NB4 (cell line): ENCODE measurements at places on chromosomes 13 and 19.
A peak's percentile ranks its signal among the peaks of the same experiment; 100 is the strongest.

- peak; percentile 58 for DNase-seq
Observed at GRCh38 chr13:50845211-50845610, 1.7 kb upstream of the DLEU7 start.

- no peak for DNase-seq
Observed at GRCh38 chr13:99845161-99845874, 126.2 kb downstream of the ZIC5 start.

GRCh38 chr19:46015687-46016425 is 7.0 kb downstream of the PGLYRP1 start:
- peak; percentile 12 for DNase-seq

DNA sequence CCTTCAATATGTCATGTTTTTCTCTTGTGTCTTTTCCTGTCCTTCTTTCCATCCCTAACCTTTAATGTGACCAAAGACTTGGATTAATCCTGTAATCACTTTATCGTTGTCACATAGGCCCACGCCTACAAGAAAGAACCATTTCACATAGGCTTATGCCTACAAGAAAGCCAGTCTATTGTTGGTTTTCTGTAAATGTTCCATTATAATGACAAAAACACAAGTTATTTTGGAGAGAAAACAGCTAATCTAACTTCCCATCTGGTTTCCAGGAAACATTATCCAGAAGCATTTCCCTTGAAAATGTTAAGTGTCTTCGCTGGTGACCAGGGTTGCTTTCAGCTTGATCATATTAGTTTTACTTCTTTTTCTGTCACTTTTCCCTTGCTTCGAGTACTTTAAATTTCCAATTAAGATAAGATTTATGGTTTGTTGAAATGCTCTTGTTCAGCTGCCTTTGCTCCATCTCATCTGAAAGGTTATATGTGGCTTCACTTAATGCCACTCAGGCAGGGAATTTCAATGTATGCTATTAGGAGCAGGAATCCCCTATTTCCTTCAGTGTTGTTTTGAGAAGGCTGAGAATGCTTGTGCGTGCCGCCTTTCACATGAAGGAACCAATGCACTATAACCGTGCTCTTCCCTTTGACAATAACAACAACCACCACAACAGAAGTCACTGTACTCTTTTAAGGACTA is 708.2 kb downstream of the EFNB2 start:
- no peak for DNase-seq

GRCh38 chr13:63279136-63279535 is 1863.5 kb upstream of the PCDH20 start:
- no peak for DNase-seq

DNA sequence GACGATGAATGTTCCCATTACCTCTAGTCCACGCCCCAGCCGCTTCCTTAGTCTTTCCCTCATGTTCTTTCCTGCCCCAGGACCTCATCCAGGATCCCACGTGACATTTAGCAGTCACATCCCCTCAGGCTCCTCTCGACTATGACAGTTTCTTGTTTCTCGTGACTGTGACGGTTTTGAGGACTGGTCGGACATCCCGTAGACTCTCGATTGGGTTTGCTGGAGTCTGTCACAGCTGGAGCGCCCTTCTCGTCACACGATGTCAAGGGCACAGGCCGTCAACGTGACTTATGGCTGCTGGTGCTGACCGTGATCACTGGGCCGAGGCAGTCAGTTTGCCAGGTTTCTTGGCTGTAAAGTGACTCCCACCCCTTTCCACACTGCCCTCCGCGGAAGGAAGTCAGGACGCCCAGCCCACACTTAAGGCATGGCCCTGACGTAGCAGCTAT is 22.8 kb downstream of the ELAVL1 start:
- DNase-seq: no peak

DNA sequence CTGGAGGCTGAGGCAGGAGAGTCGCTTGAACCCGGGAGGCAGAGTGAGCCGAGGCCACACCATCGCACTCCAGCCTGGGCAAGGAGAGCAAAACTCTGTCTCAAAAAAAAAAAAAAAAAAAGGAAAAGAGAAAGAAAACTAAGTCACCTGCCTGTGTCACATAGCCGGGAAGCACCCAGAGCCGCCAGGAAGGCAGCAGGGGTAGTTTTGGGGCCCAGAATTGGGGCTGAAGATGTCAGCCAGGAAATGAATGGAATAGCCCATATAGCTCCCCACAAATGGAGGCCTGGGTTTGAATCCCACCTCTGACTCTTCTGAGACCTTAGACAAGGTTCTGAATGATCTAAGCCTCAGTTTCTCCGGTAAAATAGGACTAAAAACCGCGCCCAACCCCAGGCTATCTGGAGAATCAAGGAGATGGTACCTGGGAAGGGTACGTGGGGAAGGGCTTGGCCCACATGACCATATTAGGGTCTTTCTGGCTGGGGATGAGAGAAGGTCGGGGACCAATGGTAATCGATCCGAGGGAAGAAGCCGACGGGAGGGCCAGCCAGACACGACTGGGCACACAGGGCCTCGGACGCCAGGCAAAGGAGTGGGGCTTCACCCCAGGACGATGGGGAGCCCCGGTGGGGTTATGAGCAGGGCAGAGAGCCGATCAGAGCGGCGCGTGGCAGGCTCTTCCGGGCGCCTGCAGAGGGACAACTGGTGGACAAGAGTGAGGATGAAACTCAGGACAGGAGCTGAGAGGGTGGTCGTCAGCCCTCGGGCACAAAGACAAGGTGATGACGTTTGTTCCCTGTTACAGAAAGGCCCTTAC is 14.4 kb downstream of the CCDC124 start:
- DNase-seq: no peak

GRCh38 chr13:36787181-36787580 is 31.8 kb upstream of the RFXAP start:
- no peak for DNase-seq

DNA sequence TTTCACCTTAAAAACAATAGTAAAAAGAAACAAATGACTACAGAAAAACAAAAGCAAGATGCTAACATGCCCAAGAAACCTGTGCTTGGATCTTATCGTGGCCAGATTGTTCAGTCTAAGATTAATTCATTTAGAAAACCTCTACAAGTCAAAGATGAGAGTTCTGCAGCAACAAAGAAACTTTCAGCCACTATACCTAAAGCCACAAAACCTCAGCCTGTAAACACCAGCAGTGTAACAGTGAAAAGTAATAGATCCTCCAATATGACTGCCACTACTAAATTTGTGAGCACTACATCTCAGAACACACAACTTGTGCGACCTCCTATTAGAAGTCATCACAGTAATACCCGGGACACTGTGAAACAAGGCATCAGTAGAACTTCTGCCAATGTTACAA is 6.0 kb downstream of the CKAP2 start:
- no peak for DNase-seq

DNA sequence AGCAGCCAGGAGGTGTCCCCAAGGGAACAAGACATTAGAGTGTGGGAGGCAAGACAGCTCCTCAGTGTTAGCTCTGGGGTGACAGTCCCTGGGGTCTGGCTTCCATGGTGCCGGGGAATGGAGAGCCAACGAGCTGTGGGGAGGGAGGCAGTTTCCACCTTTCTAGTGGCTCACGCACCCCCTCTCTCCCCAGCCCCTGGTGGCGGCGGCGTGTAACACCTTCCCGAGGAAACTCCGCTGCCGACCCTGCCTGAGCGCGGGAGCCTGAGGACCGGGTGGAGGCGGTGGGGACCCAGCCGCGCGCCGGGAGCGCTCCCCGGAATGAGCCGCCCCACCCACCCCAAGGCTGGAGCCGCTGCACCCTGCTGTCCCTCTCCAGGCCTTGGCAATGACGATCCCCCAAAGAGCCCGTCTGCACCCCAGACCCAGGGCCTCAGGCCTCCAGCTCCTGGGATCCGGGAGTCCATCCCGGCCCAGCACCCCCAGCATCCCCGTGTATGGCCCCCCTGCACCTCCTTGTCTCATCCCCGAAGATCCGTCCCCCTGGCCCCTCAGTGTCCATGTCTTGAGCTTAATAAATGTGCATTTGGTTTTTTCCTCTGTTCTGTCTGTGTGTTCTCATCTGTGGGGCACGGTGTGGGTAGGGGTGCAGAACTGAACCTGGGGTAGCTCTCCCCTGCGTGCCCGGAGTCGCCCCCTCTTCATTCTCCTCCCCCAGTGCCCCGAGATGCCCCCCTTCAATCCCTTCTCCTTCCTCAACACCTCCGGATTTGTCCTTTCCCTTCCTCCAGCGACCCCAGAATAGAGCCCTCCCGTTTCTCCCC is 622 bp upstream of the FXYD5 start:
- DNase-seq: peak; percentile 44

- no peak for DNase-seq
Observed at GRCh38 chr19:20070691-20071090, 7.1 kb upstream of the ZNF90 start.

- peak; percentile 18 for DNase-seq
Observed at GRCh38 chr19:29967623-29968022, 25.6 kb downstream of the URI1 start.
